NCI-H510A treated with DMSO at 0.1 percent for 48 hours (cell line): ENCODE measurements at places on chromosomes 7 and 10.

DNA sequence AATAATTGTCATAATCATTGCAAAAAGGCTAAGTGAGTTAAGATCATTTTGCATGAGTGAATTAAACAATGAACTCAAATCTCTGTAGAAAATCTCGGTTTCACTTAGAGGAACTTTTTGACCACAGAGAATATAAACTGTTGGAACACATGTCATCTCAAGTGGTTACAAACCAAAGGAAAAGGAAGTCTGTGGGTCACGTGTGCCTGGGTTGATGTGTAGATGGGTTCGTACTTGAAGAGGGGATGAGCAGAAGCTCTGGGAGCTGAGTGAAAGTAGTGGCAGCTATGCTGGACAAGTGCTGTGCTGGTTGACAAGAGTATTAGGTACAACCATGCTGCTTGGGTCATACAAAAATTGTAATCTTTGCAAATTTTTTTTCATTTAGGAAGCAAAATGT lies 35.0 kb downstream of the GLRX3 start:
- no peak for DNase-seq

- no peak for DNase-seq
These were observed 70.4 kb upstream of the AOAH start for GRCh38 chr7:36794689-36795088.

DNA sequence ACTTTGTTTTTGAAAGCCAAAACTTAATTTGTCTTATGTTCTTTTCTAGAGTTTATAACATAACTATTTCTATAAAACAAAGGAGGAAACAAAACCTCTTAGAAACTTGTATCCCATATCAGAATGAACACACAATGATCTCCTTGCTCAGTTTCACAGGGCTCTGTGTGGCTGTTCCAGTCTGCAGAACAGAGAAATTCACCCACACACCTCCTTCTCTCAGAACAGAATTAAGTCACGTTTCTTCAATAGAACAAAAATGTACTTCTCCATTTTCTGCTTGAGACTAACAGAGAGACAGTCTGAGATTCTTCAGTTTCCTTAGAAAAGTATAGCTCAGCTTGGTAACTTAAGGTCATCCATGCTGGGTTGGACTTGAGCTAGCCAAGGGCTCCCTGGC lies 15.8 kb upstream of the DOCK1 start:
- no peak for DNase-seq

GRCh38 chr7:9200626-9201025 lies 767.2 kb downstream of the NXPH1 start:
- DNase-seq, result no peak

DNA sequence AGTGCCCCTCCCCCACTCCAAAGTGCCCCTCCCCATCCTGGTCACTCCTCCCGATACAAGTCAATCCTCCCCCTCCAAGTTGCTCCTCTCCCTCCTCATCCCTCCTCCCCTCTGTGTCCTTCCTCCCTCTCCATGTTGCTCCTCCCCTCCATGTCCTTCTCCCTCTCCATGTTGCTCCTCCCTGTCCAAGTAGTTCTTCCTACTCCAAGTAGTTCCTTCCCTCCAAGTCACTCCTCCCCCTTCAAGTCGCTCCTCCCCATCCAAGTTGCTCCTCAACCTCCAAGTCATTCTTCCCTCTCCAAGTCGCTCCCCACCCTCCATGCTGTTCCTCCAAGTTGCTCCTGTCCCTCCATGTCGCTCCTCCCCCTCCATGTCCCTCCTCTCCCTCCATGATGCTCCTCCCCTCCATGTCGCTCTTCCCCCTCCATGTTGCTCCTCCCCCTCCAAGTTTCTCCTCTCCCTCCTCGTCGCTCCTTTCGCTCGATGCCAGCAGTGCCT lies 8.6 kb upstream of the WBP1L start:
- DNase-seq, result no peak
